Smooth muscle cell of bladder (primary cell): ENCODE measurements at places on chromosomes 12 and 14. TPM values are rescaled to one million over a fixed set of nuclear protein-coding genes. Genes with fewer than 3 reads are reported as not detected.

Gene MGAT4C
- under 0.01 TPM in 1 of 2 replicates, not detected in the other for total RNA-seq

Gene PTPN21
- total RNA-seq, result 5.1 and 7.2 TPM in 2 replicates

Gene ARHGEF25
- total RNA-seq, result 22.3 and 40.6 TPM in 2 replicates

Gene KRT79
- not detected in 2 replicates for total RNA-seq

Gene CCDC88C
- 0.28 and 0.85 TPM in 2 replicates for total RNA-seq

Gene CCDC177
- total RNA-seq, result under 0.01 TPM in 2 replicates

Gene ADAMTS20
- total RNA-seq, result under 0.01 TPM in 1 of 2 replicates, not detected in the other

Gene HOXC6
- 0.18 and 0.28 TPM in 2 replicates for total RNA-seq

Gene POTEG
- not detected in 2 replicates for total RNA-seq

Gene CFAP251
- total RNA-seq, result 2.4 and 3.3 TPM in 2 replicates

Gene APOF
- not detected in 2 replicates for total RNA-seq

Gene CPM
- total RNA-seq, result 3.0 and 7.3 TPM in 2 replicates

Gene OTOGL
- 0.09 and 0.14 TPM in 2 replicates for total RNA-seq

Gene AKAP5
- 0.74 and 1.1 TPM in 2 replicates for total RNA-seq

Gene AQP6
- under 0.01 TPM in 1 of 2 replicates, not detected in the other for total RNA-seq

Gene TAS2R7
- total RNA-seq, result not detected in 2 replicates

Gene FGD4
- total RNA-seq, result 6.0 and 8.8 TPM in 2 replicates

Gene ACSS3
- total RNA-seq, result 14.5 and 22.3 TPM in 2 replicates

Gene LRP1
- 258 and 432 TPM in 2 replicates for total RNA-seq

Gene EML1
- 62.0 and 77.8 TPM in 2 replicates for total RNA-seq

Gene MLH3
- total RNA-seq, result 28.7 and 31.5 TPM in 2 replicates

Gene NINJ2
- 1.8 and 3.1 TPM in 2 replicates for total RNA-seq

Gene GLT1D1
- total RNA-seq, result not detected in 2 replicates

Gene OTX2
- not detected in 2 replicates for total RNA-seq

Gene KCNK10
- total RNA-seq, result not detected in 2 replicates

Gene MYF5
- not detected in 2 replicates for total RNA-seq

Gene ZNF891
- total RNA-seq, result 0.71 and 0.92 TPM in 2 replicates

Gene FMNL3
- 13.9 TPM in 2 replicates for total RNA-seq
